ENCODE measurements at places on chromosomes 6 and 20.

DNA sequence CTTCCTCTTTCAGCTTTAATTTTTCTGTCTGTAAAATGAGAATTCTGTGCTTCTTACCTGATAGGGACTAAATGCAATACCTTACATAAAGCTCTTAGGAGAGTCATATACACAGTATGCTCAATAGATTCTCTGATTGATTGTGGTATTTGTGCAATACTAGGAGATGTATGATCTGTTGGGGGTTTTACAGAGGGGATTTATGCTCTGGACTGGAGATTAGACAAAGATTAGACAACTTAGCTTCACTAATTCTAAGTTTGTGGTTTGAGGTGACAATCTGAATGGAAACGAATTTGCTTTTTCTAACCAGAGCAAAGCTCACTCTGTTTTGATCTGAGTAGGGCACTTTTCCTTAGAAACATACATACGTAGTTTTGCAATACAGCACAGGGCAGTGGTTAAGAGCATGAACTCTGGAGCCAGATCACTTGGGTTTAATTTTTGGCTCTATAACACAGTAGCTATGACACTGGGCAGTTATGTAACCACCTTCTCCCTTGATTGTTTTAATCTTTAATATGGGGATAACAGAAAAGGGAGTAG lies 126.2 kb downstream of the RNF144B start:
- no peak for DNase-seq

GRCh38 chr20:48031122-48031521 lies 245.8 kb upstream of the SULF2 start:
- no peak for DNase-seq

DNA sequence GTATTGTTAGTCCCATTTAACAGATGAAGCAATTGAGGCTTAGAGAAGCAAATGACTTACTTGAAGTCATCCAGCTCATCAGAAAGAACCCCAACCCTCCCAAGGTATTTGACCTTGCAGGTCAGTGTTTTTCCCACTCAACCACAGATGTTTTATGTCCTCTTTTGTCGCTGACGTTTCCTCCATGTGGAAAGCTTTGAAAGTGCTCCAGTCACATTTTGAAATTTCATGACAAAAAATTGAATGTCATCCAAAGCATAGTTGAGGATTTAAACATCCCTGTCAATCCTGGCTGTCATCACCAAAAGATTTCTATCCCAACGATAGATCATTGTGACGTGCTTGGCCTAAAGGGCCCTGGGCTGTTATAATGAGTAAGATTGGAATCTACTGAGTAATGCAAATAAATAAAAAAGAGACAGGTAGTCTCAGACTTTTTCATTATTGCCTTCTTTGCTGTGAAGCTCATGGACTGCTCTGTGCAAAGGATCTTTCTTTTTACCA lies 102.7 kb downstream of the TSHZ2 start:
- DNase-seq, result no peak

GRCh38 chr6:75317503-75318206 lies 33.1 kb upstream of the TMEM30A start:
- no peak for DNase-seq

DNA sequence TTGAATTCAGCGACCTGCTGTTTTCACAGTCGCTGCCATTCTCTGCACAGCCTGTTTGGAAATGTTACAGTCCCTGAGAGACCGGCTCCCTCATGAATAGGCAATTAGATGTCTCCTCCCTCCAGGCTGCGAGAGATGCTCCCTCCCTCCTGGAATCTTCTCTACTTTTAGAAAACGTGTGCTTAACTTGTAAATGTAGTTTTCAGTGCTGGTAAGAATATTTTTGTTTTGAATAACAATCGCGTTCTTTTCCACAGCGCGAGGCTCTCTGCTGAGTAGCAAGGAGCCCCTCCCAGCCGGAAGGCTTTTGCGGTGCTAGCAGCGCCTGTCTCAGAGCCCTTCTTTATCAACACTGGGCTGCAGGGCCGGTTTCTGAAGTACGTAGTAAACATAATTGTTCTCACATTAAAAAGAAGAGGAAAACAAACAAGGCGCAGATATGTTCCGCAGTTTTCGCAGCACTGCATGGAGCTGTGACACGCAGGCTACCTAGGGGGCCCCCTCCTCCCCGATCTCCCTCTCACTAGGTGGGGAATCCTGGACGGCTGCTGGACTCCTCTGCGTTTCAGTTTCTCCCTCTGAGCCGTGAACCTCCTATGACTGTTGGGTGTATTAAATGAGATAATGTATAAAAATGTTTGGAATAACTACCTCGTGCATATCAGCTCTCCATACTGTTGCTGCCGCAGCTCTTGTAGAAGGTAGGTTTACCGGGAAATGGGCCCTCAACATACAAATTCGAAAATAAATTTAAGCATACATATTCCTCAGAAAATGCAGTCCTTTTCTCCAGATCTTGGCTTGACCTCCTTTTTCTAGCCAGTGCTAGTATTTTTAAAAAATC lies 79.0 kb upstream of the SPACA1 start:
- peak; percentile 15 for DNase-seq

DNA sequence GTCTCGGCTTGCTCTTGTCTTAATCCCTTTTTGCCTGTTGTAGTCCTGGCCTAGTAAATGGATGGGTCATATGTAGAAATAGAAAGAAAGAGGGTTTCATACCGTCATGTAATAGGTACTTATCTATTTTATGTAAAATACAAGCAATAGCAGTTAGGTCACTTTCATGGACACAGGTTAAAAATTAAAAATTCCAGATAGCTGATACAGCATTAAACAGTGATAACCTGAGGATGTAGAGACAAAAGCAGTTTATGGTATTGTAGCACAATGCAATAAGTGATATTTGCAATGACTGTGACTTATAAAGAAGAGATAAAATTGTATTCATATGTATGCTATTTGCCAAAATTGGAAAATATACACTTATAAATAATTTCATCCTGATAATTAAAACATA lies 96.9 kb downstream of the CCDC170 start:
- no peak for DNase-seq

GRCh38 chr6:154341871-154342270 lies 14.7 kb downstream of the IPCEF1 start:
- DNase-seq, result no peak

DNA sequence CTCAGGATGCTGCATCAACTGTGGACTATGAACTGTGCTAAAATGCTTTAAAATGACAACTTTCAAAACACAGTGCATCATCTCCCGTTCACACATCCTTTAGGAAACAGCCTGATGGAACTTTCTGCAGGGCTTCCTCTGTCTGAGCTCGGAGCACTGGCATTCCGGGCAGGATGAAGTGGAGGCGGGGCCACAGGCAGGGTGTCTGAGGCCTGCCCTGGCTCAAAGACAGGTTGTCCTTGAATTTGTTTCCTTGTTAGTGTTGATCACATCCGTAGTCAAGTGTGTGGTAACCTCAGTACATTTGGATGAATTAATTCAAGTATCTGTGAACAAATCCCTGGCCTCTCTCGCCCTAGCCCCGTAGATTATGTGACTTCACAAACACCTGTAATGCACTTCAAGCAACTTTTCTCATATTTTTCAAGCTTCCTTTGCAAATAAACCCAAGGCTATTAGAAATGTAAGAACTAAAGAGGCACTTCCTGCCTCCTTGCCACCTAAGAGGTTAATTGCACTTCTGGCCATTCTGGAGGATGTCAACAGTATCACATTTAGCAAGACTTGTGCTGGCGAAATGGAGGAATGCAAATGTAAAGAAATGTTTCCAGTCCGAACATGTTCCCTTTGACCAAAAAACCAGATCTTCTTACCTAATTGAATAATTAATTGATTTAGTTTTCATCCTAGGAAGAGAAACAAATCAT lies 3.1 kb downstream of the CD93 start:
- DNase-seq, result no peak

- DNase-seq, result peak; percentile 68
Observed at GRCh38 chr6:135128268-135128914, 52.7 kb upstream of the MYB start.

GRCh38 chr20:38129248-38129865 lies 35.7 kb downstream of the TGM2 start:
- DNase-seq, result no peak

Data from CD4-positive, alpha-beta T cell treated with Interleukin-21 for 1 hour (primary cell).